ENCODE measurements at places on chromosomes 16 and 17.

DNA sequence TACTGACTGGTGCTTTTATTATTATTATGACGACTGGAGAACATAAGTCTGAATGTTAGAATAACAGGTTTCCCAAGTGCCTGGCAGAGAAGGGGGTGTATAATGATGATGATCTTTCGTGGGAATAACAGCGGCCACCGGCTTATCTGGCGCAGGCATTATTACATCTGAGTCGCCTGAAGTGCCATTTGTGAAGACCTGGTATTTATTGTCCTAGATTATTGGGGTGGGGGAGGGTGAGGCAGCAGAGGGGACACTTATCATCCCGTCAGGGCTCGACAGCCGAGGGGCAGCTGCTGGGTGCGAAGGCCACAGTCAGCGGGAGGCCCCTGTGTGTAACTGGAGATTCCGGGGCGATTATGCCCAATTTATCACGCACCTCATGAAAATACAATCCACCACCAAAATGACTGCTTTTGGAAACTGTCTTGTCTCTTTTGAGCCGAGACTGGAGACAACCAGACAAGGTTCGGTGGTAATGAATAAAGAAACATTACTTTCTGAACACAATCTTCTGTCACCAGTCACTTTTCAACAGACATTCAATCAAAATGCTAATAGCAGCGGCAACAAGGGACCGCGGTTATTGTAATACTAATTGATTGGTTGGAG is 199.3 kb downstream of the CCDC182 start:
- DNase-seq, result no peak

DNA sequence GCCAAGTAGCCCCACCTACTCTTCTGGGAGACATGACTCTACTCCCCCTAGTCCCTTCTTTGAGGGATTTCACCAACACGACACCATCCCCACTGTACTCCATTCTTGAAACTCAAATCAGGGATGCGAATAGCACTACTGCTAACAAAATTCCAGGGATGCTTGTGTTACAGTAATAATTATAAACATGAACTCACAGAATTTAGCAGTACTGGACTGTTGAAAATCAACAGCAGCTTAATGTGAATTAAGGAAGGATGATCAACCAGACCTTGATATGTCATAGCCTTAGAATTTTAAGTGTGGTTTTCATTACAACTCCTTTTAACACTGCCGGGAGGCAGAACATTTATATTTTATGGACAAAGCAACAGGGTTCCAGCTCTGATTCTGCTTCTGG is 37.9 kb downstream of the AMFR start:
- no peak for DNase-seq

- DNase-seq, result no peak
Observed at GRCh38 chr17:63493411-63493810, 16.6 kb downstream of the ACE start.

DNA sequence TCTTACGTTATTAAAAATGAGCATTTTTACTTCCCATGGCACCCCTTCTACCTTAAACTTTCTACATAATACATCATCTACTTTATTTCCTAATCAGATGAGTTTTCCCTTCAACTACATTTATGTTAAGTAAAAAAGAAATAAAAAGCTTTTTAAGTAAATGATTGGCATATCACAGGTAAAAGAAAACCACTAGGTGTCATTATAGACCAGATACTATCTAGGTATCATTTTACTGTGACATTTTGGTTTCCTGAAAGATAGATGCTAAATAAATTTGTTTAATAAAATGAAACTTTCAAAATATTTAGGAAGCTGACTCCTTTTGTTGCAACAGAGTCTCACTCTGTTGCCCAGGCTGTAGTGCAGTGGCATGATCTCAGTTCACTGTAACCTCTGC is 3.8 kb upstream of the CMTM1 start:
- DNase-seq, result no peak
